ENCODE measurements at places on chromosomes 11 and 22.

DNA sequence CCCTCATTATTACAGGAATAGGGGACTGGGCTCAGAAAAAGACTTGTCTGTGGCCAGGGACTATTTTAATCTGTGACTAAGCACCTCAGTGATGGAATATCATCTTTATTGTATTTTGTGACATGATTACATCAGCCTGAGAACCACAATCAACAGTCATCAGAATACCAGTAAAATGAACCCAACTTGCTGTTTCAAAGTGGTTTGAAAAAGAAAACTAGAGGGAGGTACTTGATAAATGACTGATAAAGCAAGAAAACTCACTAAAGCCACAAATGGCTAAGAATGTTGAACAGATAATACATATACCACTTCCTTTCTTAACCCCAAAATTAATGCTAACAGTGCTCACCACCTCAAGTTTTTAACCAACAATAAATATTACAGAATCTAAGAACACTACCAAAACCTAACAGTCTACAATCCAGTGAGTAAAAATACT, 155.7 kb downstream of the ATG16L2 start:
- DNase-seq = peak; percentile 72

DNA sequence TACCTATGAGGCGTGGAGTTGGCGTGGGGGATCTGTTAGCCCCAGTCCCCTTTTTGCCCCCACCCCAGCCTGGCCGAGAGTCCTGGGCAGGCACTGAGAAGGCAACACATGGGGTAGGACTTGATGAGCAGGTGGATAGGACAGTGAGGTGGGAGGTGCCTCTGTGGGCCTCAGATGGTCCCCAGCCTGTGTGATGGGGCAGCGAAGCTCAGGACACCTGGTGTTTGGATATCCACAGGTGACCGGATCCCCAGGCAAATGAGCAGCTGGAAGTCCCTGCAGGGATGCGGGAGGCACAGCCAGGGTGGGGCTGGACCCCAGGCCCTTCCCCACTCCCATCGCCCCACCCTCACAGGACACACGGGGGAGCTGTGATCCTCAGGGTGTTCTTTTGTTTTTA, 9.7 kb downstream of the FBLN1 start:
- no peak for DNase-seq

- no peak for DNase-seq
These were observed 31.0 kb upstream of the ACCSL start for GRCh38 chr11:44016546-44017442.

DNA sequence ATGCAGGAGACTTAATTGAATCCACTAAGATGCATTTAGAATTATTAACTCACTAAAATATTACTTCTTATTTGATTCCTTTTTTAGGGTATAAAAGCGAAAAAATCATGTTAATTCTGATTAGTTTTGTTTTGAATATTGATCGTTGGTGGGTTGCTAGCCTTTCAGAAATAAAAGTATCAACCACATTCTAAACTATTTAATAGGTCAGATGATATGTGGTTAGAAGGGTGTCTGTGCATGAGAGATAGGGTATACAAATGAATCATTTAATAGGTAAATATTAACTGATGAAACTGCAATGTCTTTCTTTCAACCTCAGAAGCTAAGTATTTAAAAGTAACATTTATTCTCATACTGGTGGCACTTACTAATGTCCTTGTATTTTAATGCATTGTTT, 515.1 kb downstream of the CNTN5 start:
- DNase-seq = no peak

- DNase-seq = no peak
These were observed 49.2 kb downstream of the KREMEN1 start for GRCh38 chr22:29122041-29122440.

DNA sequence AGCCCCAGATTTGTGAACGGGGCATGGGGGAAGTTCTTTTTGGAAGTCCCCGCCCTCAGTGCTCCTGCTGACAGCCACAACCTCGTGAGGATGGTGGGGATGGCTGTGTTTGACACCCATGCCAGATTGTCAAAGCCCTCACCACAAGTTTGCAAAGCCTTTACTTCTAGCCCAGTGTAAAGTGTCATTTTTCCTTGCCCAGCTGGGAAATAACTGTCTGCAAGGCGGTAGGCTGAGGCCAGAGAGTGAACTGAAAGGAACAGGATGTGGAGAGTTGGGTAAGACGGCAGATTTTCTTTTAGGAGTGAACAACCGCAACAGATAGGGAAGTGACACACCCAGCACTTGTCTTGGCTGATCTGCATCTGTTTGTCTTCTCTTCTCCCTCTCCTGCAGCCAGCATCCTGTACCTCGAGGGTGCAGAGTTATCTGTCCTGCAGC, 13.6 kb downstream of the IL17RA start:
- DNase-seq = no peak

GRCh38 chr11:57978686-57979531, 44.8 kb upstream of the OR9Q1 start:
- DNase-seq = no peak

GRCh38 chr11:63767565-63768236, 874 bp downstream of the ZFTA start:
- peak; percentile 52 for DNase-seq

DNA sequence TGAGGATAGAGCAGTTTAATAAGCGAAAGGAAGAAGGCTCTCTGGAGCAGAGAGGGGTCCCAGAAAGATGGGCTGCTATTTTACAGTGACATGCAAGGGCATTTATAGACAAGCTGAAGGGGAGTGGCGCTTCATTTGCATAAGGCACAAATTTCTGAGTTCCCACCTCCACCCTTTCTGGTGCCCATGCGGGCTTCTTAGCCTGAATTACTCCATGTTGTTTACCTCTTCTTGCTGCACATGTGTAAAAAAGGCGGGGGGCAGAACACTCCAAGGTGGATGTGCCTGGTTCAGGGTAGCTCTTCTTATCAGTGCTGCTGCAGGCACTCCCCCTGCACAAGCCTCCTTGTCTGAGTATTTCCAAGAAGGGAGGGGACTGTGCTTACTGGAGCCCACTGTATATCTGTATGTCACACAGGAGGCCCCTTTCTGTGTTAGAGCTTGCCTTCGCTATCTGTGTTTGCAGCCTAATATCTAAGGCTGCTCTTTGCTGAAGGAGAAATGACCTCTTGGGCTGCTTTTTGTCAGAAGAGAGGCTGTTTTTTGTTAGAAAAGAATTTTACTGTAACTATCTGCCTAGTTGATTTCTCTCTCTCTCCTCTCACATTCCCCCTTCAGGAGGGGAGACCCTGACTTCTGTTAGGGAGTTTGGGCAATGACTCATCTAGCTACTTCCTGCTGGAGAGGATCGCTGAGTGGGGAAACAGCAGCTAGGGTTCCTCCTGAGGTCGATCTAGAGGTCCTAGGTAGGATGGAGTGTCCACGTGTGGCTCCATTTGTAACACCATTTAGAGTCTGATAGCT, 1057.0 kb upstream of the CNTN5 start:
- no peak for DNase-seq

- DNase-seq = no peak
These were observed 247.5 kb upstream of the ZBED5 start for GRCh38 chr11:11105361-11105760.

DNA sequence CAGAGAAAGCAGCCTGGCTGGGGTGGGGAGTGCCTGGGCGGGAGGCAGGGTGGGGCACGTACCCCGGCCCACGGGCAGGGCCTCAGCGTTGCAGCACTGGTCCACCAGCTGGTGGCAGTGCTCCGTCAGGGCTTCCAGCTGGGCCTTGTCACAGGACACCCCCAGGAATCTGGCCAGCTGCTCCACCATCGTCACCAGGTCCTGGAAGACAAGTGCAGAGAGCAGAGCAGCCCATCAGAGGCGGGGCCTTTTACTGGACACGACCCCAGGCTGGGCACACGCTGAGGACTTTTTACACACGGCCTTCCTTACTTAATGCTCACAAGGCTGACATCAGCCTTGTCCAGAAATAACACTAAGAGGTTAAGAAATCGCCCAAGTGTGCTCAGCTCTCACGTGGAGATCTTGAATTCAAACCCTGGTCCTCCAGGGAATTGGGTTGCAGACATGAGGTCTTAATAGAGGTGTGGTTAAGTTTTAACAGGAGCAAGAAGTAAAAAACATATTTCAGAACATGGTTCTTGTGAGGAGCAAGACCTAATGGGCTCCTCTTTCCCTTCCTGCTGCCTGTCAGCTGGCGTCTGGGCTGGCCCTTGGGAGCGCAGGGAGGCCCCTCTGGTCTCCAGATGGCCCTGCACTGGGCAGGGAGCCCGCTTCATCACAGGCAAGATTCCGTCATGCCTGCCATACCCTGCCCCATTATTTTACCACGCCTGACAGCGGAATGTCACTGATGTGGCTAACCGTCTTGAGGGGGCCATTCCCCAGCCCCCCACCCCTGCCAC, 17.1 kb upstream of the EFCAB6 start:
- DNase-seq = peak; percentile 63

- DNase-seq = no peak
These were observed 26.3 kb downstream of the APLNR start for GRCh38 chr11:57210781-57211180.

GRCh38 chr11:114052160-114052559, 7.4 kb upstream of the ZBTB16 start:
- DNase-seq = no peak

DNA sequence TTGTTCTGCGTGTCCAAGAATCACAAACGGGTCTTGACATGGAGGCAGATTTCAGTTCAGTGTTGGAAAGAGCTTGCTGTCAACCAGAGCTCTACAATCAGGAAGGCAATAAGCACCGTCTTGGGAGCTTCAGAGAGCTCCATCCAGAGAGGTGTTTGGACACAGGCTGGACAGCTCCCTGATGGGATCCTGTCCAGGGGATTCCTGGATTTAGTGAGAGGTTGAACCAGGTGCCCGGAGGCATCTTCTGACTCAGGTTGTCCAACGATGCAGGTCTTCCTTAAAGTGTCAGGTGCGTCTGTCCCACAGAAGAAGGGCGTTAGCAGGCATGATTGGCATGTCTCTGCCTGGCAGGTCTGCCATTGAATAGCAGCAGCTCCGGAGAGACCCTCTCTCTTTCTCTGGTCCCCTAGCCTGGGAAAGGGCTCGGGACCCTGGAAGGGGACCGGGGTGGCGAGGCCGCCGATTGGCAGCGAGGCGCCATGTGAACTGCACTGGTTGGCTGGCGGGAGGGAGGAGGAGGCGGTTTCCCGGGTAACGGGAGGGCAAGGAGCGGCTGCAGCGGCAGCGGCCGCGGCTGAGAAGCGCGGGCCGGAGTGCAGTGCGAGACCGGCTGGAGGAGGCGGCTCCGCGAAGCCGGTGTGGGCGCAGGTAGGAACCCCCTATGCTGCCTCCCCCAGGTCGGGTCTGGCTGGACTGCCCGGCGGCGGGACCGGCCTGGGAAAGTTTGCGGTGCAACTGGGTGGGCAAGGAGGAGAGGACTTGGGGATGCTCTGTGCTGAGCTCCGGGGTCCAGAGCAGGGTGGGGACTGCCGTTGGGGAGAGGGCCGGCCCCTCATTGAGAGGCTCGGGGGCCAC, 104.1 kb upstream of the E2F8 start:
- no peak for DNase-seq

DNA sequence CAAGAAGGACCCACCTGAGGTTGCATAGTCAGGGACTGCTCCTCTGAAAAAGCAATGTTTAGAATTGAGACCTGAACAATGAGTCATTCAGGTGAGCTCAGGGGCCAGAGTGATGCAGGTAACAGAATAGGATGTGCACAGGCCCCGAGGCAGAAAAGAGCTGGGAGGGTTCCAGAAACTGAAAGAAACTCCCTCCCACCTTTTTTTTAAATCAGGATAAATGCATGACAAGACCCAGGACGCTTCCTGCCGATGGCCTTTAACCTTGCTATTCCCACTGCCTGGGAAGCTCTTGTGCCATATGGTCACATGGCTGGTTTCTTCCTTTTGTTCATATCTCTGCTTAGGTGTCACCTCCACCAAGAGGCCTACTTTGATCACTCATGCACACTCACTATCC, 214.2 kb upstream of the ZBED5 start:
- no peak for DNase-seq

GRCh38 chr11:48063424-48063978, 83.1 kb downstream of the PTPRJ start:
- peak; percentile 86 for DNase-seq

DNA sequence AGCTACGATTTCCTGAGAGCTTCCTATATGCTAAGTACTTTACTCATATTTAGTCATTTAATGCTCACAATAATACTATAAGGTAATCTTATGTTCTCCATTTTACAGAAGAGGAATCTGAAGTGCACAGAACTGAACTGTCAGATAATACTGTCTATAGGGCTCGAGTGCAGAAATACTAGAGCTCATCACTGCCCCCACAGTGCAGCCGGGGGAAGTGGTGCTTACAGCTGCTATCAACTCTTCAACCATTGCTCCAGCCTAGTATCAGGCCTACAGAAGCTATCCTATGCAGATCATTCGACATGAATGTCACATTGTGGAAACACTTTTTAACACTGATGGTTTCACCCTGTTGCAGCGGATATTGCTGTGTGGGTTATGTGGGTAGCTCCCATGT, 929.9 kb downstream of the NTM start:
- DNase-seq = no peak

- DNase-seq = peak; percentile 76
These were observed 49.1 kb downstream of the MICAL2 start for GRCh38 chr11:12159351-12160099.

DNA sequence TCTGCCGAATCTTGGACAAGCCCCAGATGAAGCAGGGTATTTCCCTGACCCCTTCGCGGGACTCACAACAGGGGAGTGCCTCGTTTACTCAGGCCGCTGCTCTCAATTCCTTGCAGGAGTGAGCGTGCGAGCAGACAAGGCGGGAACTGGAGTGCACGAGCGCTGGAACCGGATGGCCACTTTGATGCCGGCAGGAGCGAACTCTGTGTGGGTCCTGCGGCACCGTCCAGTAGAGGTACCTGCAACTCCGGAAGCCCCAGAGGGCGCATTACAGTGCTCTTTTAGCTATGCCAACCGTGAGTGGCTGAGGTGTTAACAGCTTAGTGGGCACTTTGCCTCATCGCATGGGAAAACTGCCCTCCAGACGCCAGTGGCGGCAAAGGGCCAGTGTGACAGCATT, 182.3 kb upstream of the ANO3 start:
- no peak for DNase-seq

GRCh38 chr11:18590571-18590970, 2.0 kb upstream of the UEVLD start:
- DNase-seq = no peak

GRCh38 chr11:61446211-61446651, 16.3 kb downstream of the SDHAF2 start:
- peak; percentile 85 for DNase-seq

DNA sequence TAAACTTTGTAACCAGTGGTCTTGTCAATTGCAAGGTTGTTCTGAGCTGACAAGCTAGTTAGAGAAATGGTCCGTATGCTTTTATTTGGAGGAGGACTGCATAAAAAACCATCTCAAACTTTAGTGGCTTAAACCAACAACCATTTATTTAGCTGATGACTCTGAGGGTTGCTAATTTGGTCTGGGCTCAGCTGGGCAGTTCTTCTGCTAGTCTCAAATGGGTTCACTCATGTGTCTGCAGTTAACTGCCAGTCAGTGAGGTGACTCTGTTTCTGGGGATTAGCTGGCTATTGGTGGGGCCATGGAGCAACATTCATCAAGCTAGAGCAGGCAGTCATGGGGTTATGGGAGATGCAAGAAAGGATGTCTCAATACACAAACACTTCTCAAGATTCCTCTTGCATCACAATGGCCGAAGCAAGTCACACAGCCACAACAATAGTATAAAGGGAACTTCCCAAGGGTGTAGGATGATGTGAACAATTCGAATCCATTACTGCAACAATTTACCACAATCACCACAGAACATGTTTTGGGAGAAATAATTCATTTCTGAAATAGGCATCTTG, 521.9 kb downstream of the INSC start:
- no peak for DNase-seq

- DNase-seq = no peak
These were observed 17.3 kb upstream of the OOSP4B start for GRCh38 chr11:59999691-60000090.
